ENCODE measurements at places on chromosomes 7 and 10.

DNA sequence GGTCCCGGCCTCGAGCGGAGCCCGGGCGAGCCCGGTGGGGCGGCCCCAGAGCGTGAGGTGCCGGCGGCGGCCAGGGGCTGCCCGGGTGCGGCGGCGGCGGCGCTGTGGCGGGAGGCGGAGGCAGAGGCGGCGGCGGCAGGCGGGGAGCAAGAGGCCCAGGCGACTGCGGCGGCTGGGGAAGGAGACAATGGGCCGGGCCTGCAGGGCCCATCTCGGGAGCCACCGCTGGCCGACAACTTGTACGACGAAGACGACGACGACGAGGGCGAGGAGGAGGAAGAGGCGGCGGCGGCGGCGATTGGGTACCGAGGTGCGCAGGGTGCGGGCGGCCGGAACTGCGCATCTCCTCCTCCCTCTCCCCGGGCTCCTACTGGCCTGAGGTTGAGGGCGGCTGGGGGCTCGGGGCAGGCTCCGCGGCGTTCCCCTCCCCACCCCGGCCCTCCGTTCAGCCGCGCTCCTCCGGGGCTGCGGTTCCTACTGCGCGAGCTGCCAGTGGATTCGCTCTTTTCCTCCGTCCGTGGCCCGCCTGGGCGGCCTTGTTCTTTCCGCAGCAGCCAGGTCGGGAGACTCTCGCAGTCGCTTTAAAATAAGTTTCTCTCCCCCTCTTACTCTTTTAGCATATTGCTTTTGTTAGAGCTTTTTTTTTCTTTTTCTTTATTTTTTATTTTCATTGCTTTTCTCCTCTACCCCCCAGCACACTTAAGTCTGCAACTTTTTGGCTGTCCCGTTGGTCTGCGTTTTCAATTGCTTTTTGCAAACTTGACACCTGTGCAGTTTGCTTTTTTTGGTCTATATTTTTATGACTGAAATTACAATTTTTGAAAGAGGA is 600 bp downstream of the SIRT1 start:
- peak; percentile 26 for DNase-seq

DNA sequence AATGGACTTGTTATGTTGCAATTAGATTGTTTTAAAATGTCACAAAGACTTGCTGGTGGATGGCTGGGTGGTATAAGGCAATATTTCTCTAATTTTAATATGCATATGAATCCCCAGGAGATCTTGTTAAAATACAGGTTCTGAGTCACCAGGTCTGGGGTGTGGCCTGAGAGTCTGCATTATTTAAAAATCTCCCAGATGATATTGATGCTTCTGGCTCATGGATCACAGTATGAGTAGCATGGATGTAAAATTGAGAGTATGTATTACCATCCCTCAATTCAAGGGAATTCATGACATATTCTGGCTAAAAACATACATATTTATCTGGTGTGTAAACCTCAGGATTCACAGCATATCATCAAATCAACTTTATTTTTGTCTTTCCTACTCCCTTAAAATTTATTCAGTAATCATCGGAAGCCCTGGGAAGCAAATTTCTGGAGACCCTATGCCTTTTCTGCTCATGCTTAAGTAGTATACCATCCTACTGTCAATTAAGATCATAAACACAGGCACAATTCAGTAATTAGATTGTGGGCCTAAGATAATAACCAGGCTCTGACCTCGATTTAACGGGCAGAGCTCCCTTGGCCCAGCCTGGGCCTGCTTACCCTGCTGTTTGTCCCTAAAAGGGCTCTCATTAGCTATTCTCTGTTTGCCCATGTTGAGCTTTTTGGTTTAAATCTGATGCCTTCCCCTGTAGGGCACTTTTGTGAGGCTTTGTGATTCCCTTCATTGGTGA is 29.6 kb upstream of the ICA1 start:
- DNase-seq = peak; percentile 39

GRCh38 chr7:21429786-21430574 is 2.1 kb downstream of the SP4 start:
- no peak for DNase-seq

- DNase-seq = no peak
These were observed 670.1 kb upstream of the POM121L12 start for GRCh38 chr7:52365349-52365748.

DNA sequence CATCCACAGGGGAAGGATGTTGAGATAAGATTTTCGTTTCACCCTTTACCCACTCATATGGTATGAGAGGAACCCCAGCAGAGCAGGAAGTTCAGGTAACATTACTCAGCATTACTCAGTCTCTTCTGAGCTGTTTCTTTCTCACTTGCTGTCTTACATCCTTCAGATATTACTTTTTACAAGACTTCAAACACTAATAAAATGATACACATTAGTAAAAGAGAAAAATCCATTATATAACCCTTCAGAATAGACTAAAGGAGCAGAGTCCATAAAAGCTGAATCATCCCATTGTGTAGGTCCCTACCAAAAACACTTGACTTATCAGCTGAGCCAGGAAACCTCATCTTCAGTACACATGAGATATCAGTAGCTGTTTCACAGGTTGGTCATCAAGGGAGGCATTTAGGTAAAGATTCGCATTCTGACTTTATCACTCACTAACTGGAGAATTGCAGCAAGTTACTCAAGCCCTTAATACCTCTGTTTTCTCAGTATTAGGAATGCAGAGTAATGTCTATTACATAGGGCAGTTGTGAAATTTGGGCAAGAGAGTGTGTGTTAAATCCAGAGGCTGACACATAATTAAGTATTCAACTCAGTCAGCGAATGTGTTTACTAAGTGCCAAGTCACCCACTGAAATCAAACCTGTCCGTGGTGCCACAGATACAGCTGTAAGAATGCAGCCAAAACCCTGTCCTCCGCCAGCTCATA is 44.7 kb downstream of the KLF6 start:
- no peak for DNase-seq

DNA sequence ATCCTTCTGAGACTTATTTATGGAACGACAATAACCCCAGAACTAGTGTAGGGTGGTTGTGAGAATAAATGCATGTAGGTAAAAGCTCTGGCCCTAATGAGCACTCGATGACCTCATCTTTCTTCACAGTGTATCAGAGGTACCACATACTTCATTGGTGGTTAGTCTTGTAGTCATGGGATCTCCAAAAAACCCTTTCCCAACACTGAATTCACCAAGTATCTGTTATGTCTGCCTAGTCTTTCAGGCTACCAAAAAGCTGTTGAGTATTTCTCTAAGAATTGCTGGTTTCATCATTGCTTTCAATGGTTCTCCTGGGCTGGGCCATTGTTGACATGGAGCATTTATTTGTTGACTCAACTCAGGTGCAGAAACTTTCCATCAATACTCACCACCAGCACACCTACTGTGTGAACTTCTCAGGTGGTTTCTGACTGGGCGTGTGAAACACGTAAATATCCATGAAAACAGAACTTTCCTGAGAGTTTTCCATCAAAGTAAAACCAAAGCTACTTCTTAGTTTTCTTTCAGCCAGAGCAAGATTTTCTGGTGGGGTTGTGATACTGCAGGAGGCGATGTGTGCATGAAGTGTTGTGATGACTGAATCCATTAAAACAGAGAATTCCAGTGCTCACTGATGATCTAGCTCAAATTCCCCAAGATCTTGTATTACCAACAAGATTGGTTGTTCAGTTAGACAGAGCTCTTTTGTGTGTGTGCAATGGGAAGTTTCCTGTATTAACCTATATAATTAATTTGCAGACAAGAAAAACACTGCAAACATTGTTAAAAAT is 51.4 kb upstream of the SLC35B4 start:
- no peak for DNase-seq

GRCh38 chr7:126211875-126212274 is 1040.9 kb downstream of the GRM8 start:
- no peak for DNase-seq

DNA sequence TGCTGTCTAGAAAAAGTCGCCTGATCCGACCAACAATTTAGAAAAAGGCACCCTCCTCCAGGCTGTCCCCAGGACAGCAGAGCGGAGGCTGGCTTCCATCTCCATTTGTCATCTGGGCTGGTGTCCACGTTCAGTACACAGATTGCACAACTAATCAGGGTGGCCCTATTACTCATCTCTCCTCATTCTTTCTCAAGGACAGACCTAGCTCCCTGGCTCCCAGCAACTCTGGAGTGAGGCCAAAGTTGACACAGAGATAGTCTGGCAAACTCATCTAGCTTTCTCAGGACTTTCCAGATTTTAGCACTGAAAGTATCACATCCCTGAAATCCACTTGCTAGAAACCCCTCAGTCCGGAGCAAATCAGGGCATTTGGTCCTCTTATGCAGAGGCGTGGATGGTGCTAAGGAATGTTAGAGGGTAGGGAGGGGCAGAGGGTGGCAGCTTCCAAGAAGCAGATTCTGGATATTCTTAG is 75.1 kb downstream of the DNAH11 start:
- peak; percentile 83 for DNase-seq

GRCh38 chr7:22723637-22724036 is 3.4 kb upstream of the IL6 start:
- DNase-seq = no peak

DNA sequence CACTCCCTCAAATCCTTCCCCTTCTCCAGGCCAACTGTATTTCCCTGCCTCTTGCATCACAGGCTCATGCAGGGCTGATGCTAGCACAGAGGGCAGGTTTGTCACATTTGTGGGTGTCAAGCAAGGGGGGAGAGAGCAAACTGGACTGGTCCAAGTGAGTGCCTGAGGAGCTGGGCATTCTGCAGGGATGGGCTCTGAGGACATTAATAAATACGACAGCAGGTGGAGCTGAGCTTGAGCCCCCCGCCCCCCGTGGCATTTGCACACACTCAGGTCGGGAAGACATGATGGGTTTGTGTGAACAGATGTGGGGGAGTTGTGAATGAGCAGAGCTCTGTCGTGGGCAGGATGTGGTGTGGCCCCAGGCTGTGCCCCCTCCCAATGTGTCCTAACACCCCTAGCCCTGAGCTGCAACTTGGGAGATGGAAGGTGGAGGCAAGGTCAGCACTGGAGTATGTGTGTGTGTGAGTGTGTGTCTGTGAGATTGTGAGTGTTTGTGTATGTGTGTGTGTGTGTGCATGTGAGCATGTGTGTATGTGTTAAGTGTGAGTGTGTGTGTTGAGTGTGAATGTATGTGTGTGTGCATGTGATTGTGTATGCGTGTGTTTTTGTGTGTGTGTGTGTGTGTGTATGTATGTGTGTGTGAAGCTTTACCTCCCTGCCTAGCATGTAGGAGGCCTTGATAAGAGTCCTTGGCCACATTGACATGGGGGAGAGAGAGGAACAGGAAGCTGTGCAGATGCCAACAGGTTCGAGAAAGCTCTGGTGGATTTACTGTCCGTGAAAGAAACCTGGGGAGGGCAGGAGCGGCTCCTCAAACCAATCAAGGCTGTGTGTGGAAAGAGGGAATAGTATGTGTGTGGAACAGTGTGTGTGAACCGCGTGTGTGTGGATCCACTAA is 9.1 kb downstream of the RASSF4 start:
- DNase-seq = no peak

DNA sequence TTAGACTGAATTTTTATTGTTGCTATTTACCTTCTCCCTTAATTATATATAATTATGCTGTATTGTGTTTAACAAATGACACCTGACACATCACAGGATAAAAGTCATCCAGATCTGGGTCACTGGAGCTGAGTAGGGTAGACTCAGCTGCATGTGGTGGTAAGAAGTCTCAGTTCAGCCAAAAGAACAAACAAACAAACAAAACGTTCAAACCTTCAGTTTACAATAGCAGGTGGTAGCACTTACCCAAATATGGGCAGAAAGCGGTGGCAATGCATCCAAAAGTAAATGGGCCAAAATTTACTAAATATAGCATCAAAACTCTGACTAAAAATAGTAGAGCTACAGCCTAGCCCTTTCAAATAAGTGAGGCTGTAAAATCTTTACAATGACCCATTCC is 42.2 kb downstream of the ZWINT start:
- DNase-seq = no peak

- peak; percentile 96 for DNase-seq
These were observed 41.6 kb upstream of the FHIP2A start for GRCh38 chr10:114779803-114780576.

DNA sequence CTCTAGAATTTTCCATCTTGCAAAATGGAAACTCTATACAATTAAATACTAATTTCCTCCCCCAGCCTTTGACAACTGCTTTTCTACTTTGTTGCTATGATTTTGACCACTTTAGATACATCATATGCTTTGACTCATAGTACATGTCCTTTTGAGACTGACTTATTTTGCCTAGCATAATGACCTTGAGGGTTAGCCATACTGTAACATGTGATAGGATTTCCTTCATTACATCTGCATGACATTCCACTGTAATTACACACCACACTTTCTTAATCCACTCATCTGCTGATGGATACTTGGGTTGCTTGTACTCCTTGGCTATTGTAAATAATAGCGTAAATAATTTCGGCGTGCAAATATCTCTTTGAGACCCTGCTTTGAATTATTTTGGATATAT is 127.7 kb downstream of the JAZF1 start:
- no peak for DNase-seq

DNA sequence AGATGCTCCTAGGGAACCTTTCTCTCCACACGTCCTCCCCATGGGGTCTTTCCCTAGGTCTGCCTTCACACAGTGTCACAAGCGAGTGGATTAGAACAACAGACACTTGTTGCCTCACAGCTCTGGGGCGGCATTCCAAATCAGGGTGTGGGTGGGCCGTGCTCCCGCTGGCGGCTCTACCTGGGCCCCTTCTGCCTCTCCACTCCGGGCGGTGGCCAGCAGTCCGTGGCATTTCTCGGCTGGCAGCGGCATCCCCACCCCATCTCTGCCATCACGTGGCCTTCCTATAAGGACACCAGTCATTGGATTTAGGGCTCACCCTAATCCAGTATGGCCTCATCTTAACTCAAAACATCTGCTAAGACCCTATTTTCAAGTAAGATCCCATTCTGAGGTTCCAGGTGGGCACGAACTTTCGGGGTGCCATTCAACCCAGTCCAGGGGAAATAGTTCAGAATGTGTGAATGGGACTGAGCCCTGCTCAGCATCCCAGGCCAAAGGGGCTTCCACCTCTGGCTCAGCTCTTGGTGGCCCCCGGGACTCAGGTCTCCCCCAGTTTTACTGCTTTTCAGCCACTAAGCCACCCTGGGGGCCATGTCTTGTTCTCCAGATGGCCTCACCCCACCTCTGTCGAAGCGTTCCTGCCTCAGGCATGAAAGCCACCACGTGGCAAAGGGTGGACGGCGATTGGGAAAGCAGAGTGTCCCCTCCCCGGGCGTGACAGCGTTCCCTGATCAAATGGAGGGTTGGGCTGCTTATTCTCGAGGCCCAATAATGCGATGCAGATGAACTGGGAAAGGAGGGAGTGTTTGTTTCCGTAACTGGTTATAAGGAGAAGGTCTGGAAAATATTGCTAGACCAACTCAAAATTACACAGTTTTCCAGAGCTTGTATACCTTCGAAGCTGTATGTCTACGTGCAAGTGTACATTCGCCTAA is 350.0 kb downstream of the GLRX3 start:
- no peak for DNase-seq

GRCh38 chr10:98920807-98921206 is 314.8 kb downstream of the HPSE2 start:
- DNase-seq = no peak
